ENCODE measurements at places on chromosomes 11 and 22.

DNA sequence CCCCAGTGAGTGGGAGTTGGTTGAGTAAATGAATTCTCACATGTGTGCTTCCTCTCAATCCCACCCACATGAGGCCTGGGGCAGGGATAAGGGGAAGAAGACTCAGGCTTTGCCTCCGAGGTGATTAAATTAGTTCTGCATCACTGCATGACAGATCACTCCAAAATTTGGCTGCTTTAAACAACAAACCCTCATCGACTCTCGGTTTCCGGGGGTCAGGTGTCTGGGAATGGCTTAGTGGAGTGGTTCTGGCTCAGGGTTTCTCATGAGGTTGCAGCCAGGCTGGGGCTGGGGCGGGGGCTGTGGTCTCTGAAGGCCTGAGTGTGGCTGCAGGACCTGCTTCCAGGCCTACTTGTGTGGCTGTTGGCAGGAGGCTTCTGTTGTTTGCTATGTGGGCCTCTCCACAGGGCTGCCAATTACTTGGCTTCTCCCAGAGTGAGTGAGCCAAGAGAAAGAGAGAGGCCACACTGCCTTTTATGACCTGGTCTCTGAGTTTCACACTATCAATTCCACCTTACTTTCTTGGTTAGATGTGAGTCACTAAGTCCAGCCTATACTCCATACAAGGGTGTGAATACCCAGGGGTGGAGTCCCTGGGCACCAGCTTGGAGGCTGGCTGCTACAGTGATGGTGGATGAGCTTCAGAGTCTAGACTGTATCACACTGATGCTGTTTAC lies 15.9 kb downstream of the MOGAT2 start:
- no peak for DNase-seq

DNA sequence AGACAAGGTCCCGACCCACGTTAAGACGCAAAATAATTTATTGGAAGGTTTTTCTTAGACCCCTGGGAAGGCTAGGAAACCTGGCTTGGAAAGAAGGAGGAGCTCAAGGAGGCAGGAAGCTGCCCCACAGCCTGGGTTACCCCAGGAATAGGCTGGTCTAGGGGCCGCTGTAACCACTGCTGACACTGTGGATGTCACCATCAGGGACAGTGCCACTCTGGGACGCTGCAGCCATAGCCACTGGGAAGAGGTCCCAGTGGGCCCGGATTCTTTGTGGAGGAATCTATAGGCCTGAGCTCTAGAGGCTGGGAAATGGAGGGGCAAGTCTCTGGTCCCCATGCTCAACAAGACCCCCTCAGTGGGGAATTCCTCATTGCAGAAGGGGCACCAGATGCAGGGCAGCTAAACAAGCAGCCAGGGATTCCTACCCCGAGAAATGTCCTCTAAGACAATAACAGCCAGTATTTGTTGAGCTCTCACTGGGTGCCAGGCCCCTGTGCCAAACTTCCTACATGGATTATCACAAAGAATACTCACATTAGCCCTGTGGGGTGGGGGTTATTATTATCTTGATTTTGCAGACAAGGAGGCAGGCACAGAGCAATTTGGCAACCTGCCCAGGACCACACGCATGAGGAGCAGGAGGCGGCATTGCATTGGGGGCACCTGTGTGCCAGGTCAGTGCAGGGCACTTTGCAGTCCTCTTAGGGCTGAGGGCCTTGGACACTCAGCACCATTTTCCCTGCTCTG lies 19.5 kb upstream of the CHKA start:
- DNase-seq, result no peak

DNA sequence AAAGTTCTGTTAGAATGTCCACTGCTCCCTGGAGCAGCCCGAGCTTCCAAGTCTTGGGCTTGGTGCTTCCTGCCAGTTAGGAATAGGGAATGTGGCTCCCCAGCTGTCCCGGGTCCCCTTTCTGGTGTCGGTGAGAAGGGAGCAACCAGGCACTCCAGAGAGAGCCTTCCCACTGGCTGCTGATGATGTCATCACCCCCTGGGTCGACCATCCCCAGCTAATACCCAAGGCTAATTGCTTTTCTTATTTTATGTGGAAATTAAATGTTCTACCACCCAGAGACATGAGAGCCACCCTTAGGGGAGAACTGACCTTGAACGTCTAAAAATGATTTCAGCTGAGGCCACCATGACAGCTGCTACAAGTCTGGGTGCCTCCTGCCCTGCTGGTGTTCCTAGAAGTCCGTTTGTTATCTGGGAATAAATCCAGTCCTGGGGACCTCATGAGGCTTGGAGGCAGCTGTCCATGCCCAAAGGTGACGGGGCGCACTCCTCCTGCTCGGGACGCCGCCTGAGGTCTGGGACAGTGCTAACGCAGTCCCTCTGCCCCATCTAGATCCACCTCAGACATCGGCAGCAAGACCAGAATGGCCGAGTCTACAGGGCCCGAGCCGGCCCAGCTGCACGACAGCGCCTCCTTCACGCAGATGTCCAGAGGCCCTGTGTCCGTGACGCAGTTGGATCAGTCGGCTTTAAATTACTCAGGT lies 42.3 kb downstream of the C11orf91 start:
- no peak for DNase-seq

GRCh38 chr22:29343313-29343805 lies 27.9 kb upstream of the RASL10A start:
- DNase-seq, result no peak

DNA sequence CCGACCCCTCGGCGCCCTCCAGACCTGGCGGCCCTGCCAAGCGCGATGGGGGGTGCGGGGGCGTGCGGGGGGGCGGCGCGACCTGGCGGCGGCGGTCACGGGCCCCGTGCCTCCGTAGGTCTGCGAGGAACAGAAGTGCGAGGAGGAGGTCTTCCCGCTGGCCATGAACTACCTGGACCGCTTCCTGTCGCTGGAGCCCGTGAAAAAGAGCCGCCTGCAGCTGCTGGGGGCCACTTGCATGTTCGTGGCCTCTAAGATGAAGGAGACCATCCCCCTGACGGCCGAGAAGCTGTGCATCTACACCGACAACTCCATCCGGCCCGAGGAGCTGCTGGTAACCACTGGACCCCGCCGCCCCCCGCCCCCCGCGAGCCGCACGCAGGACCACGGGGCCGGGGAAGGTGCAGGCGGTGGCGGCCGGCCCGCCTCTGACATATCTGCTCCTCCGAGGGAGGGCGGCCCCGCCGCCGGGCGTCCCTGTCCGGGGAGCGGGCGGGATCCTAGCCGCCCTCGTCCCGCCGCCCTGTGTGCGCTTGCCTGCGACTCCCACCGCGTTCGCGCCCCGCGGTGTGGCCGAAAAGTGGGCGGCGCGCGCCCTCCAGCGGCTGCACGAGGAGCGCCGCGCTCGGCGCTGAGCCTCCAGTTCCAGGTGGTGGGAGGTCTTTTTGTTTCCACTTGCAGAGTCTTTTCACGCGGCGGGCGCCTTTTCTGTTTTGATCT lies 2.1 kb downstream of the CCND1 start:
- DNase-seq, result peak; percentile 78

- DNase-seq, result no peak
Observed at GRCh38 chr11:78190871-78191538, 2.3 kb downstream of the USP35 start.

DNA sequence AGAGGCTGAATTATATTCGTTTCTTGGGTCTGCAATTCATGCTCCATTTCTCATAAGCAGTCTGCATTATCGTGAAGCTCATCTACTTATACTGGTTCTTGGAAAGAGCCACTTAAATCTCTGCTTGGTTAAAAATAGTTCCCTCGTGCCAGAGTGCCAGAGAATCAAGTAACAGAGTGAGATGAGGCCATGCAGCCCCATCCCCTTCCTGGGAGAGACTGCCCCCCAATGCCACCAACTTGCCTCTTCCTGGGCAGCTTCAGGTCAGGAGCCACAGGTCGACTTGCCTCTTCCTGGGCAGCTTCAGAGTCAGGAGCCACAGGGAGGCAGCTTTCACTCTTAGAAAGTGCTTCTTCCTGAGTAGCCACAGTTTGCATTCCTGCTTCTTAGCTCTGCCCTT lies 223.9 kb upstream of the ZBED5 start:
- DNase-seq, result no peak

DNA sequence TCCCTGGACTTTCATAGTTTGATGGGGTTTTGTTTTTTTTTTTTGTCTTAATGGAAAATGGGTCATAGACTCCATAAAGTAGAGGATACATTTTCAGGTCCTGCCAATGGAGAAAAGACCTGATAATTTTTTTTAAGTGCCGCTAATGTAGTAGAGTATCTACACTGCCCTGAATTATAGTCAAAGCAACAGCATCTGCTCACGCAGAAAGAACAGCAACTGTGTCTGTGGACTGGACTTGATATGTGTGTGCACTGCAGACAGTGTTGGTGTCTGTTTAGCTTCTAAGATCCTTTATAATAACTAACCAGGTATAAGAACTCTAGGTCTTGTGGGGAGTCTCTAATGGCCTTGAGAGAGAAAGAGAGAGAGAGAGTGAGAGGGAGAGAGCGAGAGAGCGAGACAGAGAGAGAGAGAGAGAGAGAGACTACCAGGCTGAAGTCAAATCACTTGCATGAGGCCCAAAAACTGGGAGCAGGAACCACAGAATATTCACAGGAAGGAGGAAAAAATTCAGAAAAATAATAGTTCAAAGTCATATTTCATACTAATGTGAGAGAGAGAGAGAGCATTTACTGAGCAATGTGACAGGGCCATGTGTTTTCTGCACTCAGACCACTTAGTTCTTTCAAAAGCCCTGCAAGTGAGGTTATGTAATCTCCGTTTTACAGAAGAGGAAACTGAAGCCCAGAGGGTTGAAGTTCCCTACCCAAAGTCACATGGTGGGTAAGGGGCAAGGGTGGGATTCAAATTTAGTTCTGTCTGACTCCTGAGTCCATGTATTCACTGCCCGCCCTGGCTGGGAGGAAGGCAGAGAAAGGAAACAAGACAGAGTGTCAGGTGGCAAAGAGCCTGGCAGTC lies 8.6 kb upstream of the MIAT start:
- DNase-seq, result no peak

DNA sequence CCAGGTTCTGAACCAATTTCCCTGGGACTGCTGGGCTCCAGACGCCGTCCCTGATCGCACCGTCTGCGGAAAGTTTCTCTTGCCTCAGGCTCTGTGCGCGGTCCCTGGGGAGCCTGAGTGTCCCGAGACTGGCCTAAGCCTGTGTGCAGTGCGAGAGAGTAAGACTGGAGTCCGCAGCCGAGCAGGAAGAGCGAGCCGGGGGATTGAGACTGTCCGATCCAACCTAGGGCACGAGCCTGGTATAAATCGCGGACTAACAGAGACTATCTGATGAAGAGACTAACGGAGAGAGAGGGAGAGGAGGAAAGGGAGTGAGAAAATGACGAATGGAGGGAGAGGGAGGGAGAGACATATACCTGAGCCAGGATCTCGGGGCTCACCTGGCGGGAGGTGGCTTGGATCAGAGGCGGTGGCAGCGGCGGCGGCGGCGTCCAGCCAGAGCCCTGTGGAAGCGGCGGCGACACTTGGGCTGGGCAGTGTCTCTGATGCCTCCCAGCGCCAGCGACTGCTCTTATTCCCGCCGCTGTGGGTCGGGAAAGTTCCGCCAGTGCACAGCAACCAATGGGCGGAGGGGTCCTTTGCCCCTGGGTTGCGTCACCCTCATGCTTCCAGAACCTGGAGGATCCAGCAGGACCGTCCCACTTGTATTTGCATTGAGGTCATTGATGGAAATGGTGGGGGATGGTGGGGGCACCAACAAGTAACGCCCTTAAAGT lies at the start of gene CALCA:
CALCA (minus strand) TSS at position 487 of the 716 bp plus-strand sequence. CDS start 1,159 bp downstream, outside the sequence.
- DNase-seq, result no peak

DNA sequence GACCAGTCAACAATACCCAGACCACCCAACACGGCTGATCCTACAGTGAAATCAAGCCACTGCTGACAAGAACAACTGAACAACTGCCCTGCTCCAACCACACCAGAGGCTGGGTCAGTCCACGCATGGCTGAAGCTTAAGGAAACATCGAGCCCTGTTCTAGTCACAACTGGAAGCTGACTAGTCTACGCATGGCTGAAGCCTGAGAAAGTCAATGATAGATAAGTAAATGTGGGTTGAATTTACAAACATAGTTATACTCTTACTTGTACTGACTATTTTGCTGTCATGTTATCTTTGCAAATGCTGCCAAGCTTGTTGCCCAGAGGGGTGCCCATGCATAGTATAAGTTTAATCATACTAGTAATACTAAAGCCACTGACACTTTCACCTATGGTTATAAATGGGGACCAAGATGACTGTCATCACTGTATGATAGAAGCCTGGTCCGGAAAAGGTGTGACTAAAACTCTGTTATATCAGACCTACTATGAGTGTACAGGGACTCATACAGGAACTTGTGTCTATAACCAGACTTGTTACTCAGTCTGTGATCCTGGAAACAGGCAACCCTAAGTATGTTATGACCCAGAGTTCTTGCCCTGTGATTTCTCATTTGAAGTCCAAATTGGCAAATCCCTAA lies 43.4 kb upstream of the GLYAT start:
- DNase-seq, result no peak

DNA sequence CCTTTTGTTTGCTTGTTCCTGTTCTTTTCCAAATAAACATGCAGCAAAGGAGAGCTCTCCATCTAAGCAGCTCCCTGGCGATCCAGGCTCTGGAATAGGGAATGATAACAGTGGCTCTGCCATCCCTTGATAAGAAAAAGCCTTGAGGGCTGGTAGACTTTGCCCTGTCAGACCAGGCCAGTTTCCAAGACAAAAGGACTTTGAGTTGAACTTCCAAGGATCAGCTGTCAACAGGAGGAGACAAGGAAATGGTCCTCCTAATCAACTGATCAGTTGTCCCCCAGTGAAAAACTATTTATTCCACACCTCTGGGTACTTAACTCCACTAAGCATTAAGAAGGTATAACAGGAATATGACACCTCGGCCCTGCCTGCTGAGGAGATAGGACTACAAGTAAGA lies 127.8 kb downstream of the PARVA start:
- no peak for DNase-seq

- DNase-seq, result no peak
Observed at GRCh38 chr11:105699203-105699602, 89.3 kb downstream of the GRIA4 start.

DNA sequence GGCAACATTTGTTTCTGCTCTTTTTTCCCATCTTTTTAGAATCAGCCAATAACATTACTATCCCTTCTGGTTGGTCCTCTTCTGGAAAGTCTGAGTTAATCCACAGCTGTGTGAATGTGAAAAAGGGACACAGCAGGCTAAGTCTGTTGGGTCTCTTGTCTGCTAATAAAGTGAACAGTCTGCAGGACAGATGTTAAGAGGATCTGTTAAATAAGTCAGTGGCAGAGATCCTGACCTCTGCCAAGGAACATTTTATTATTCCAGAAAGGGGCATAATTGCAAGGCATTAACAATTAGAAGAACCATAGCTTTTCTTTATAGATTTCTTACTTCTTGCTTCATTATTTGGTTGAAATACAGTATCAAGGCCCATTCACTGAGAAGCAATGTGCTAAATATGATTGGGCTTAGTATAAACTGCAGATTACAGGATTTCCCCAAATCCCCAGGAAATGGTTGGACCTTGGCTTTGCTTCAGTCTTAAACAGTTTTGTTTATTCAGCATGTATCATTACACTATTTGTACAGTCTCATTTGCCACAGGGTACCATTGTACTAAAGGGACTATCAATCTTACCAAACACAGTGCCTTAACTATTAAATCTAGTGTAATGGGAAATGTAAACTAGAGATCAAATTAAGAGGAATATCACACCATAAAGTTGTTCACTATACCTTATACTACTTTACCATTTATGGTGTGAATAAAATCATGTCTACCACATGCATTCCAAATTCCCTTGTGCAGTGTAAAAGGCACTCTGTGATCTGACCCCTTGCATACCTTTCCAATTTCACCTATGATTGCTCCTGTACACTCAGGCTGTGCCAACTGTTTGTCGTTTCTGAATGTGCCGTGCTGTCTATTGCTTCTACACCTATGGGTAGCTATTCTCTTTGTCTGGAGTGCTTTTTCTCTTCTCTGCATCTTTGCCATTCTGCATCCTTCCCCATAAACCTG lies 274.0 kb downstream of the SOX6 start:
- DNase-seq, result no peak
